ENCODE measurements at places on chromosomes 6 and 20. TPM values are rescaled to one million over a fixed set of nuclear protein-coding genes. Genes with fewer than 3 reads are reported as not detected.
A peak's percentile ranks its signal among the peaks of the same experiment; 100 is the strongest.

The TTBK1 gene
- 0.14 TPM for total RNA-seq

The CD83 gene
- total RNA-seq: 6.2 TPM

The TRIM38 gene
- 10.2 TPM for total RNA-seq

- H3K36me3 ChIP-seq: peaks cover 4% of the 10 kb centered on the region
- H3K4me3 ChIP-seq: peak overlapping the region; percentile 54
- H3K27me3 ChIP-seq: peaks cover 16% of the 10 kb centered on the region
- H3K4me1 ChIP-seq: peaks cover 15% of the 10 kb centered on the region
- H3K27ac ChIP-seq: peak overlapping the region; percentile 80
Measured at GRCh38 chr6:45422503-45423110, 44.9 kb upstream of the SUPT3H start.

DNA sequence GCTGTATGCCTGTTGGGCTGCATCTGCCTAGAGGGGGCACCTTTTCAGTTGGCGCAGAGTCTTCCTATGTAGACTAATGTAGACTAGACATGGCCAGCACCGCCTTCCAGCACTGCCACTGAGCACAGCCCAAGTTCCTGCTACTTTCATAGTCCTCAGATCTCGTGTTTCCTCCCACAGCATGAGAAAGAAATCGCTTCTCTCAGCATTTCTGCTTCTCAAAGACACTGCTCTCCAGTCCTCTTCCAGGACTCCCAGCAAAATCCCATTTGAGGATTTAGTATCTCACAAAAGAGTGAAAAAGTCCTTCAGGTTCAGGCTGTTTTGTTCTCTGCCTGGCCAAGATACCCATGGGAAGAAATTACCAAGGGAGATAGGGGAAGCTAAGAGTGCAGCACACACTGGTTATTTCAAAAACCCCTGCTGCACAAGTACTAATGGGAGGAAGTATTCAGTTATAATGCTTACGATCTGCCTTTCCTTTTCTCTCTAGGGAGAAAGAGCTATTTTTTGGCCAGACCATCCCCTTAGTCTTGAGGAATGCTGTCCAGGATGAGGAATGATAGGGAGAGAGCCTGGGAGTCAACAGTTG is 35.7 kb downstream of the OGFRL1 start:
- H3K4me1 ChIP-seq: no peaks in the 10 kb centered on the region
- no peaks in the 10 kb centered on the region for H3K36me3 ChIP-seq
- DNase-seq: no peak

- H3K4me1 ChIP-seq: no peaks in the 10 kb centered on the region
- H3K4me3 ChIP-seq: no peak overlapping the region
Measured at GRCh38 chr6:106490436-106490835, 129.9 kb downstream of the CRYBG1 start.

DNA sequence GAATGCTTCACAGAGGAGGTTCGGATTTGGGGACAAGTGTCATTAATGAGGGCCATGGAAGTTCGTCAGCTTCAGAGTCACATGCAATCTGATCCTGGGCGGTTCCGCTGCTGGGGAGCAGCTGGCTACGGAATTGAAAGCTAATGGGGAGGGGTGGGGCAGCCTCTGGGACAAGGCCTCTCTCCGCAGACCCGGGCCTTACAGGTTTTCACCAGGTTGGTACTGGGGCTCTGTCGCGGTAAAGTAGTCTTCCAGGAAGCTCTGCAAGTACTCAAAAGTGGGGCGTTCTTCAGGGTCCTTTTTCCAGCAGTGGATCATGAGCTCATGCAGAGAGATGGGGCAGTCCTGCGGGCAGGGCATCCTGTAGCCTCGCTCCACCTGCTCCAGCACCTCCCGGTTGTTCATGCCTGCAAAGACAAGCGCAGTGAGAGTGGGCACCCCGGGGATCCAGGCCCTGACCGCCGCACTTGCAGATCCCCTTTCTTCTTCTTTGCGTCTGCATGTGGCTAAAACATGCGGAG is 55.9 kb upstream of the TRAF3IP2 start:
- no peak overlapping the region for H3K4me3 ChIP-seq
- H3K27ac ChIP-seq: peak overlapping the region; percentile 77
- no peak for DNase-seq

GRCh38 chr6:170279977-170280688 is 10.7 kb downstream of the DLL1 start:
- no peaks in the 10 kb centered on the region for H3K27me3 ChIP-seq
- H3K36me3 ChIP-seq: no peaks in the 10 kb centered on the region
- DNase-seq: no peak
- H3K27ac ChIP-seq: peak overlapping the region; percentile 54
- peaks cover 6% of the 10 kb centered on the region for H3K4me1 ChIP-seq

Measured in uterus (tissue), 4 donors.